D721Med (cell line): ENCODE measurements at places on chromosomes 12 and 14.

GRCh38 chr12:6376079-6376869 lies 911 bp upstream of the SCNN1A start:
- DNase-seq, result no peak

DNA sequence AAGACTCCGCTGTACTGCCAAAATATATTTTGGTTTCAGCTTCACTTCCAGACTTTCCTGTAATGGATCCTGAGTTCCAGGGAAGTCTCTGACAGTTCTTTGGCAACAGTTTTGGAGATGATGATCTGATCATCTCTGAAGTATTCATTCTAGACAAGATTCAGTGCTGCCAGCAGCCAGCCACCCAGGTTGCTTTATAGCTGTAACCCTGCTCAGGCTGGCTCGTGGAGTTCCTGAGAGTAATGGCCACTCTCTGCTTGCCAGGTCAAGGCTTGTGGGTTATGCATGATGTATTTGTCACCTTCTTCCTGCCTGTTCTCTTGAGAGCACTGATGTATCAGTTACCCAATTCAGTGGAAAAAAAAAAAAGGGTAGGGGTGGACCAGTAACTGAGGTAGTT lies 124.3 kb downstream of the PPHLN1 start:
- DNase-seq, result no peak

GRCh38 chr14:65585216-65585615 lies 172.7 kb downstream of the FUT8 start:
- no peak for DNase-seq

DNA sequence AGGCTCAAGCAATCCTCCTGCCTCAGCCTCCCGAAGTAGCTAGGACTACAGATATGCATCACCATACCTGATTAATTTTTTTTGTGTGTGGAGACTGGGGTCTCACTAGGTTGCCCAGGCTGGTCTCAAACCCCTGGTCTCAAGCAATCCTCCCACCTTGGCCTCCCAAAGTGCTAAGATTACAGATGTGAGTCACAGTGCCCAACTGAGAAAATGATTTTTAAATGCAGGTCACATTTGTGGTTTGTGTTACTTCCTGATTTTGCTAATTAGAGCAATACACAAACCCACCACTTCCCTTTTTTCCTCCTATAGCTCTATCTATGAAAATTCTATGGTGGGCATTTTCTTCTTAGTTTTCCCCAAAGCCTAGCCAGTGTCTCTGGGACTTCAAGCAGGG lies 45.5 kb upstream of the TMEM263 start:
- no peak for DNase-seq

- DNase-seq, result no peak
Measured at GRCh38 chr14:102518063-102518648, 8.6 kb upstream of the ANKRD9 start.

DNA sequence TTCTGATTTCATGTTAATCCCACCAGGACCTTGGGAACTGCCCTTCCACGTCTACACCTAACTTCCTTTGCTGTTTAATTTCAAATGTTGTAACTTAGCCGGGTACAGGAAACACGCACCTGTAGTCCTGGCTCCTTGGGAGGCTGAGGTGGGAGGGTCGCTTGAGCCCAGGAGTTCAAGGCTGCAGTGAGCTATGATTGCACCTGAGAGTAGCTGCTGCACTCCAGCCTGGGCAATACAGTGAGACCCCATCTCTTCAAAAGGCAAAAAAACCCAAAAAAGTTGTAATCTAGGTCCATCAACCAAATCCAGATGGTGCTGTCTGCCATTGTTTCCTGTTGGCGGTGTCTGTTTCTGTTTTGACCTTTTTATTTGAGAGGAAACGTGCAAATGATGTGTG lies 14.5 kb downstream of the BCL7A start:
- DNase-seq, result no peak

DNA sequence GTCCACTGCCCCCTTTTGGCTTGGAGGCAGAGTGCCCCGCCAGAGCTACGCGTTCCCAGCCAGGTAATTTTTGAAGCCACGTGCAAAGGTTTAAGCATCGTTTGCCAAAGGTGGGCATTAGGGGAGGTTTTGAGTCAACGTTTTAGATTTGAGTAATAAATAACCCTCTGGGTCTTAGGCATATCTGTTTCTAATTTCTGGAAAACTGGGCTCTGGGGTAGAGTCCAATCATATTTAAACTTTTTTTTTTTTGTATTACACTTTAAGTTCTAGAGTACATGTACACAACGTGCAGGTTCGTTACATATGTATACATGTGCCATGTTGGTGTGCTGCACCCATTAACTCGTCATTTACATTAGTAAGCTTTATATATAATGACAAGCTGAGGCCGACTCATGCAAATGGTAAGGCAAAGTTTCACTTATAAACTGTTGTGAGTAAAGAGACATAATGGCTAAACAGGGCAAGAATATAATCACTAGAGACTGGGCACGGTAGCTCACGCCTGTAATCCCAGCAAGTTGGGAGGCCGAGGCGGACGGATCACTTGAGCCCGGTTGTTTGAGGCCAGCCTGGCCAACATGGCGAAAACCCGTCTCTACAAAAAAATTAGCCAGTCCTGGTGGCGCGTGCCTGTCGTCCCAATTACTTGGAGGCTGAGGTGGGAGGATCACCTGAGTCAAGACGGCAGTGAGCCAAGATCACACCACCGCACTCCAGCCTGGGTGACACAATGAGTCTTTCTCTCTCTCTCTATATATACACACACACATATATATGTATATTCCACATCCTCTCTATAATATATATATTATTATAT lies 491 bp upstream of the NR2C1 start:
- DNase-seq, result no peak

DNA sequence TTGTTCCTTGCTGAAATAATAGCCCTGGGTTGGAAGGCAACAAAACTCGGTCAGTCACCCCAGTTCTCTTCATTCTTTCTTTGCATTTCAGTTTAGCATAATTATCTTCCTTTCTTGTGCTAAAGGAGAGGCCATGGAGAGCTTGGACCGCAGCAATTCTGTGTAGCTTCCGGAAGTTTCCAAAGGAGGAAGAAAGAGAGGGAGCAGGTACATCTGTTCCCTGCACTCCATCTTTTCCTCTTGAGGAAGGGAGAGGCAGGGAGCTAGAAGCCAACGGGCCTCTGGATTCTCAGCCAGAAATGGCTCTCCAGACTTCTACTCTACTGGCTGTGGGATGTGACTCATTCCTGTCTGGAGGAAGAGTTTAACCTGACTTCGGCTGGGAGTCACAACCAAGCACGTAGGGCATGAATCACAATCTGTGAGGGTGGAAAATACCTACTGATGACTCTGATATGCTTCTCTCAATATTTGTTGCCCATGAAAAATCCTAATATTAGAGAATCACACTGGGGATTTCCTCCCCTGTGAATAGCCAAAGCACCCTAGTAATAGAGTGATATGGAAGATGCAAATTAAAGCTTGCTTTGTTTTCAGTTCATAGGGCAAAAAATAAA lies 17.0 kb downstream of the ANO6 start:
- DNase-seq, result no peak

GRCh38 chr12:54379398-54380201 lies 4.9 kb downstream of the ZNF385A start:
- DNase-seq, result peak; percentile 93

GRCh38 chr12:12534975-12535374 lies 27.7 kb downstream of the DUSP16 start:
- no peak for DNase-seq

DNA sequence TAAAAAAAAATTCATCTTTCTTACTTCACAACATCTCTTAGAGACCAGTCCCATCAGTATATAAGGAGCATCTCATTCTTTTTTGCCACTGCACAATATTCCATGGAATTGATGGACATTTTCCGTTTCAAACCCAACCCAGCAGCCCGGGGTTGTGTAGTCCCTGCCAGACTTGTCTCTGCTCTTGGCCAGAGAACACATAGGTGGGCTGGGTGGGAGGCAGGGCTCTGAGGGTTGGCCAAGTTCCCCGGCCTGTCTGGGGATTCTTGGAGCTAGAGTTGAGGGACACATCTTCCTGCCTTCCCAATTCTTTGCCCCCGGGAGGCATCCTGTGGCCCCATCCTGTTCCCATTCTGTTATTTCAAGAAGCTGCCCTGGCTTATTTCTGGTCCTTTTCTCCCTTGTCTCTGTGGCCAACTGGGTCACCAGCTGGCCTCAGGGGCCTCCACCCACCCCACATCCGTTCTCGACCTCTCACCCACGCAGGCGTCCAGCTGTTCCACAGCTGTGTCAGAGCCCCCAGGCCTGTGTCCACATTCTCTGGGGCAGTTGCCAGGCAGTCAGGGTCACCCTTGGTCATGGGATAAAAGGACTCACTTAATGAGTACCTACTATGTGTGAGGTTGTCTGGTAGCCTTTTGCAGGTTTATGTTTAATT lies 52.0 kb upstream of the CCDC63 start:
- DNase-seq, result no peak

DNA sequence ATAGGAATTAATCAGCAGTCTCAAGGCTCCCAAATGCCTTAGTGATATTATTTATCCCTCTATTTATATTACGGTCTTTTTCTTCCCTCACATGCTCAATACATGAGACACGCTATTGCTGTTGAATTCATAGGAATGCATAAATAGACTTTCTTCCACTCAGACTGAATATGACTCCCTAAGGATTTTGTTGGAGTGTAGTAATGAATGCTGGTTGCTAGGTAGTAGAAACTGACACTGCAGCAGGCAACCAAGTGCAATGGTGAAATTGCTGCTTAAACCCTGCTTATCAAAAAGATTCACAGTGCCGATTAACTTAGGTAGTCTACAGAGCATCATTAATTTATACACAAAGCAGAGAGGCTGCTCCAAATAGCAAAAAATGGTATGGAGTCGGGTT lies 168.2 kb downstream of the KCNC2 start:
- DNase-seq, result no peak

DNA sequence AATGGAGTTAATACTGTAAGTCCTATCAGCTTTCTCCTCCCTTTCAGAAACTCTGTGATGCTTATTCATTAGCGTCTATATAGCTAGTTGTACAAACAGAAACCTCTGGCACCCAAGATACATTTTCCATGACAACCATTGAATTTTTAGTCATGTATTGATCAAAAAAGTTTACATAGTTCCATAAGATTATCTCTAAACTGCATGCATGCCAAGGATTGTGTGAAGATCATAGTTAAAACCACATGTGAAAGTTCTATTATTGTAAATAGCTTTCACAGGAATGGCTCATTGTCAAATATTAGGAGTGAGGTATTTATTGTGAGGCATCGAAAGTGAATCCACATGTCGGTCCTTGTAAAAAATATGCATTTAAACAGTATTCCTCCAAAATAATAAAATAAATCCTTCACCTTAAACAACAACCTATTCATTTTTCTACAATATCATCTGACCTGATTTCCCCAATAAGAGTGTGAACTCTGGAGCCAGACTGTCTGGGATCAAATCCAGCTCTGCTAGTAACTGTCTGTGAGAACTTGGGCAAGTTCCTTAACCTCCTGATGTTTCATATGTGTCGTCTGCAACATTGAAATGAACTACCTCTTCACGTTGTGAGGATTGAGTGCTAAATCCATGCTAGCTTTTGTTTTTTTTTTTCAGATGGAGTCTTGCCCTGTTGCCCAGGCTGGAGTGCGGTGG lies 10.6 kb upstream of the CDKL1 start:
- no peak for DNase-seq
